ENCODE measurements at places on chromosomes 7 and 10.

DNA sequence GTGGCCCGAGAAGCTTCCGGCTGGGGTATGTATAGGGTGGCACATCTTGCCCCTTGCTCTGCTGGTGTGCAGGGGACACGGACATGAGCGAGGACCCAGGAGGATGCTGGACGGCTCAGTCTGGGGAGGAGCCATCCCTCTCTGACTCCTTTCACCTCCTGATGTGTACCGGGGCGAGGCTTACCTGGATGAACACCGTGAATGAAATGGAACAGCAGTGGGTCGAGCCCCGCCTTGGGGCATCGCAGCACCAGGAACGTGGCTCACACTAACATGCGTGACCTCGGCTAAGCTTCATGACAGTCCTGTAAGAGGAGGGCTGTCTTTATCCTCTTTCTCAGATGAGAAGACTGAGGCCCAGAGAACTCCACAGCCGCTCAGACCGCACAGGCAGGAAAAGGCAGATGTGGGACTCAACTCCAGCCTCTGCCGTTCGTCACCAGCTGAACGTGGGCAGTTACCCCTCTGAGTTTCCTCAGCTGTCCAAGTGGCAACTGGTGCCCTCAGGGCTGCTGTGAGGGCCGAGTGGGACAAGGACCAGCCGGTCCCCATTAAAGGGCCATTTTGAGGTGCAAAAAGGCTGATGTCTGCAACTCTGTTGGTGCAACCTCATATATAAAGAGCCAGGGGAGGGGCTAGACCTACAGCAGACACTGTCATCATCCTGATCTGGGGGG is 54.5 kb downstream of the INSIG1 start:
- no peak for DNase-seq

GRCh38 chr7:107968449-107968848 is 34.5 kb downstream of the LAMB1 start:
- DNase-seq = no peak

DNA sequence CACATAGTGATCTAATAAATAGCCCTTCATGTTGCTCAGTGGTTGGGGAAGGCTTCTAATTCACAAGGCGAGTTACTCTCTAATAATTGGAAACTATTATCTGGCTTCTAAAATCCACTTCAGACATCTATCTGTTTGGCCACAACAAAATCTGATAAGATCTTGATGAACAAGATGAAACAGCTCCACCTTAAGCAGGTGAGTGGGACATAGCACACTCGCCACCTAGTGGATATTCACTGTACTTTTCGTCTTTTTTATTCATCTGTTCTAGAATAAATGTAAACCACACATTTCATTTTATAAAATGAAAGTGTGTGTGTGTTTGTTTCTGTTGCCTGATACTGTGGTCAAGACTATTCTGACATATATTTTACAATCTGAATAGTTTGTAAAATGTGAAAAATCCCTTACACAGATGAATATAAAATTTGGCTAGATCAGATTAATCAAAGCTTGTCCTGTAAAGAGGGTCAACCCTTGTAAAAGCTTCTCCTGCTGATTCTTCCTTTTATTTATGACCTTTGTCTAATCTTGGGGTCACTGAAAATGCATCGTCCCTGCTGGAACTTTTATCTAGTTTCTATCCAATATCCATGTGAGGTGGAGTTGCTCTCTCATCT is 26.5 kb upstream of the CNTNAP2 start:
- DNase-seq = peak; percentile 27

GRCh38 chr7:27046854-27047549 is 48.8 kb downstream of the HOXA1 start:
- no peak for DNase-seq

DNA sequence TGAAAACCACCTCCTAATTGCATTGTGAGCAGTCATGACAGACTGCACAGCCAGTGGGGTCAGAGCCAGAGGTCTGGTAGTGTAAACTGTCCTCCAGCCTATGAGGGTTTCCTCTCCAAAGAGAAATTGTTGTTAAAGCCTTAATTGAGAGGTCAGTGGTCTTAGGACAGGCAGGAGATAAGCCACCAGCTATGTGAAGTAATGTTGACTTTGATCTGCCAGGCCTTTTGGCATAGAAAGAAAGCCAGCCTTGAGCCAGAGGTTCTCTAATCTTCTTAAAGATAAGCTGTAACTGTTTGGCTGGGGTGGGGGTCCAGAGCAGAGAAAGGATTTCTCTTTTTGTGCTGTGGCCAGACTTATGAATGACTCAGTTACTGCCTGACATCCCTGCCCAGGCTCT is 248.4 kb downstream of the WDR11 start:
- DNase-seq = no peak

GRCh38 chr10:101901340-101901739 is 57.7 kb upstream of the KCNIP2 start:
- DNase-seq = no peak

DNA sequence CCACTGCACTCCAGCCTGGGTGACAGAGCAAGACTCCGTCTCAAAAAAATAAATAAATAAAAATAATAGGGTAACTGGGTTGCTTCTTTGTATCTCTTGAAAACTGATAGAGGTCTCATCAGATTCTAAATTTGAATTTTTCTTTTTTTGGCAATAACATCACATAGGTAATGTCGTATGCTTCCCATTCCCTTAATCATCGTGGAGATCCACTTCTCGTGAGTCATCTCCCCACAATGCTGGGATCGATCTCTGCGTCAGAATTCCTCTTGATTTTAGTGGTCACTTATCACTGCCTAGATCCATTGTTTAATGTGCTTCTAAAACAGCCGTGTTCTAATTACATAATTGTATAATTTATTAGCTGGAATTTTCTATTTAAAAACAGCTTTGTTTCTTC is 70.5 kb upstream of the DNAJB6 start:
- DNase-seq = no peak

GRCh38 chr10:22670788-22671187 is 43.6 kb downstream of the PIP4K2A start:
- DNase-seq = no peak

GRCh38 chr10:102283488-102283887 is 38.2 kb downstream of the GBF1 start:
- no peak for DNase-seq

GRCh38 chr7:35446091-35446490 is 192.2 kb upstream of the TBX20 start:
- no peak for DNase-seq
